ENCODE measurements at places on chromosomes 6 and 20. TPM values are rescaled to one million over a fixed set of nuclear protein-coding genes. Genes with fewer than 3 reads are reported as not detected.

Gene PPARD
- 25.0 TPM for total RNA-seq

Gene ZNF318
- total RNA-seq = 24.0 TPM

Gene GFRAL
- total RNA-seq = not detected

Gene BPIFB1
- not detected for total RNA-seq

Gene PKIB
- total RNA-seq = not detected

Gene KIAA1755
- not detected for total RNA-seq

Gene ANGPT4
- total RNA-seq = not detected

Gene CAP2
- total RNA-seq = not detected

Gene TDRD6
- not detected for total RNA-seq

DNA sequence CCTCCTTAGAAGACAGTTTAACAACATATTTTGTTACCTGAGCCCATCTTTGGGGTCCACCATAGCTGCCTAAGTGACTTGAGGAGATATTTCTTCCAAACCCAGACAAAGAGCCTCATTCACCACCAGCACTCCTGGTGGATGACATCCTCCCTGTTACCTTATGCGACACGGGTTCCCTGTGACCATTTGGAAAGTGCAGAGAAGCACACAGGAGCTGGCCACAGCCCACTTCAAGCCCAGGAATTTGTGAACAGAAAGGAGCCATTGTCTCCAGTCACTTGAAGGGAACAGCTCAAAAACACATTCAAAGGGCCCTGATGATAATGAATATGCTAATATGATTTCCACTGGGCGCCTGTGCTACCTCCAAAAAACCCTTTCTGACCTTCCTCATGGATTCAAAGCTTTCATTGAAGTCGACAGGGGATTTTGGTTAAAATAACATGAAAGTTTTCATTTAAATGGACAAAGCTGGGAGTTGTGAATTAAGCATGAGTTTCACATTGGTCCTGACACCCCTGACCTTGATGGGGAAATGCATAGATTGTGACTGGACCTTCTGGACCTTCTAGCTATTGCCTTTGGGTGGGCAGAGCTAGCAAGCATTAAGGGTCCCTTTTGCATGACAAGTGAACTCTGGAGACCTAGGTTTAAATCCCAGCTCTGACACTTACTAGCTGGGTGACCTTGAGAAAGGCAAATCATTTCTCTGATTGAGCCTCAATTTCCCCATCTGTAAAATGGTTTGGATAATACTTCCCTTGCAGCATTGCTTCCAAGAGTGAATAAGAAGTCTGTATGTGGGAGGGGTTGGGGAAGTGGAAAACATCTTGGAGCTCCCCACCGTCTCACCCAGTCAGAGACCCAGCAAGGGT is 83.3 kb upstream of the SIRPA start:
- DNase-seq = no peak

GRCh38 chr6:30885999-30886896 is 1.9 kb downstream of the DDR1 start:
- DNase-seq = no peak

GRCh38 chr6:34104186-34104585 is 41.7 kb downstream of the GRM4 start:
- no peak for DNase-seq

DNA sequence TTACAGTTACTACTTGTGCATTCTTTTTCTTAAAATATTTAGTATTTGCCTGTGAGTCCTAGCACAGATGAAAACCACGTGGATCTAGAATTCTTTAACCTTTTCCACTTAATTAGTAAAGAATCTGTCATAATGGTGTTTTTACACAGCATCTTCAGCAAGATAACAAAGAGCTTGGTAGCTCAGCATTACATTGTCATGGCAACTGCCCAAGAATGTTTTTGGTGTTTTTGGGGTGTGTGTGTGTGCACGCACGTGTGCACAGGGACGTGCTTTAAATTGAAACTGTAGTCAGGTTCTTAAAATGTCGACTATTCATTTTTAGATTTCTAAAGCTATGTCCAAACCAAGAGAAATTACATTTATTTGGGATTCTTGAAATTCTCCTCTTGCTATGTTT is 108.0 kb downstream of the FIG4 start:
- no peak for DNase-seq

DNA sequence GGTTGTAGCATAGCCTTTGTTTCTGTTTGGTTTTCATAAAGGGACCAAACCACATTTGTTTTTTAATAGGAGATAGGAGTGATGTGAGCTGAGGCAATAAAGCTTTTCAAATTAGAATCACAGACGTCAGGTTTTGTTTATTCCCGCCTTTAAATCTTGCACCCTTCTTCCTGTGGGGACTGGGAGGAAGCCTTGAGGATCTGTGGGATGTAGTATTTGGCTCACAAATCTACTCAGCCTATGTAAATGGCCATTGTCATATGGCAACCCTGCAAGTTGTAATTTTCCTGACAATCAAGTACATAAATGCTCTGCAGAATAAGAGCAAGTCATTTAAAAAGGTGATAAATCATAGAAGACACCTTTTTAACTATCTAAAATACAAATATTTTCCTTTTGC is 110.4 kb downstream of the ADGRG6 start:
- DNase-seq = no peak

DNA sequence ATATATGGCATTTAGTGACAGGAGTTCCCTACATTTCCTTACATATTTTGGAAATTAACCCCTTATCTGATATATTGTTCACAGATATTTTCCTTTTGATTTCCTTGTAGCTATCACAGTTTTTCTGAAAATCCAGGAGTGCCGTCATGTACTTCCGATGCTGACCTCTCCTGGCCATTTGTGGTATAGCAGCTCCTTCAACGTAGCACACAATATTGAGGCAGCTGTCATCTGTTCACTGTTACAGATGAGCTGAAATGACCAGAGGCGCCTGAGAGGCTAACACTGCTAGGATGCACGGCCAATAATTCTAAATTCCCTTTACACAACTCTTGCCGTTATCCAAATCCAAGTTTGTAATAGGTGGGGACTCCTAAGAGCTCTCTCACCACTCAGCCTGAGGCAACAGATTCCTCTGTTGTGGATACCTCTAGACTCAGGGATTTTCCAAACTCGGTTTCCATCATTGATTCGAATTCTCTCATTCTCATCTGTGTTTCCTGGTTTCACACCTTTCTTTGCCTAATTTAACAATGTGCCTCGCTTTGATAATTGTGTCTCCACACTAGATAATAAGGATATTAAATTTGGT is 53.0 kb downstream of the MMUT start:
- peak; percentile 15 for DNase-seq

Measured in T-helper 17 cell (primary cell).